ENCODE measurements at places on chromosomes 2 and 18. TPM values are rescaled to one million over a fixed set of nuclear protein-coding genes. Genes with fewer than 3 reads are reported as not detected.
A peak's percentile ranks its signal among the peaks of the same experiment; 100 is the strongest.

- no peak for DNase-seq
These were observed 151.6 kb upstream of the CAPN13 start for GRCh38 chr2:30958918-30959265.

Gene ARHGEF4
- total RNA-seq: 30.5 TPM

GRCh38 chr2:119513832-119514231 is 10.5 kb downstream of the SCTR start:
- no peak for DNase-seq

Gene CROCC2
- not detected for total RNA-seq

Gene CYP26B1
- 3.9 TPM for total RNA-seq

DNA sequence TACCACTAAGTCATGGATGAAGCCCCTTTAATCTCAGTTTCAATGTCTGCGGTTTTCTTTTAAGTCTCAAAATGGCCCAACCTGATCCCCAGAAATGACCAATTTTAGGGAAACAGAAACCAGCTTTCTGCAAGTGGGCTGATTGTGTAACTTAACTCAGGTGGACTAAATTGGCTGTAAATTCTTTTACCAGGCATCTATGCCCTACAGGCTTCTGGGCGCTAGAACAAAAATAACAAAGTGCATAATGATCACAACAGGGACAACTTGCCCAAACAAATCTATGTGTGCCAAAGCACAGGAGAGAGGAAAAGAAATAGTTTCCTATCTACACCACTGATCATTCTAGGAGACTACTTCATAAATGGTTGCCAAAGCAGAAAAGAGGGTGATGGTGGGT is 112.3 kb upstream of the SETBP1 start:
- no peak for DNase-seq

Gene RRM2
- total RNA-seq: 229 TPM

DNA sequence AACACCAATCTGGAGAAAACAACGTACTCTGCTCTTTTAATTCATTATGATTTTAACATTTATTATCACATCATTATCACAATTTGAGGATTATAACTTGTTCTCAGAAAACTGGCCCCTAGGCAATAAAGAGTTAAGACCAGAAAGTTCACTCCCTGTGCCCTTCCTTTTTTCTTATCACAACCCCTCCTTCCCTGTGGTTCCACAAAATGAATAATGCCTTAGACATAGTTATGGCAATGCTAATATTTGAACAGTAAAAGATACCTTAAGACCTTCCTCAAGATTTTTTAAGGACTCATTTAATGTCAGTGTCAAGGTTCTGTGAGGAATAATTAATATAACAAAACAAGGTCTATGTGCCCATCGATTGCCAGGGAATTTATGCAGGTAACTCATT is 596.2 kb downstream of the ARHGAP15 start:
- DNase-seq: peak; percentile 49

DNA sequence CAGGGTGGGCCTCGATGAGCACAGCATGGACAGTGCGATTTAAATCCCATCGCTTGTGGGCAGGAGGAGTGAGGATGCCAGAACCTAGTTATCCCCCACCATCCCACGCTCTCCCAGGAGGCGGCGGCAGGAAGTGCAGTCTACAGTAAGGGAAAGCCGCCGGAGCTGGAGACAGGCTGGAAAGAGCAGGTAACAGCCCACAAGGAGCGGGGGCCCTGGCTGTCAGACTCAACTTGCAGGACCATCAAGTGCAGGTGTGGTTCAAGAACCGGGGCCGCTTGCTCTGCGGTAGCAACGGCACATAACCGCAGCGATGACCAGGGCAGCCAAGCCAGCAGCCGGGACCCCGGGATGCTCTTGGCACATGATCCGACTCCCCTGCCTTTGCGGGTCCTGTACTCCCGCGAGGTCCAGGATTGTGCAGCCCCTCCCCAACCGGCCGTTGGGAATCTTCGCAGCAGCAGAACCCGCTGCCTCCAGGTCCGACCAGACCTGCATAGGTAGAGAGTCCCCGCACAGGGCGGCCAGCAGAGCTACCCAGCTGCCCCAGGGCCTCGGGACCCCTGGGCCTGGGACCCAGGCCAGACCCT is 82.1 kb downstream of the BIN1 start:
- no peak for DNase-seq

Gene CTAGE1
- not detected for total RNA-seq

DNA sequence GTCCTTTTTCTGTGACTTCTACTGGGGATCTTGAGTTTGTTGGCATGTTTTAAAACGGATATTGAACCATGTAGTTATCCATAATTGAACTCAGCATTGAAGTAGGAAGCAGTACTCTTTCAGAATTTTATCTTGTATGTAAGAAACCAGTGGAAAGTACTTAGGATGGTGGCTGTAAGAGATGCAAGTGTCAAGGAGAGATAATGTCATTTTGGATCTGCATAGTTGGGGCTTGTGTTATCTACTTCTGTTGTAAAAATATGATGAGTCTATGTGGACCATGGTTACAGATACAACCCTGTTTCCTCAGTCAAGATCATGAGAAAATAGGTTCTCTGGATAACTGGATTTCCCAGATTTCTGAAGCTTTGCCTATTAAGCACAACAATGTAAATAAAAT is 113.7 kb downstream of the NAB1 start:
- no peak for DNase-seq

- DNase-seq: no peak
These were observed 151.4 kb upstream of the SIX3 start for GRCh38 chr2:44789971-44790721.

DNA sequence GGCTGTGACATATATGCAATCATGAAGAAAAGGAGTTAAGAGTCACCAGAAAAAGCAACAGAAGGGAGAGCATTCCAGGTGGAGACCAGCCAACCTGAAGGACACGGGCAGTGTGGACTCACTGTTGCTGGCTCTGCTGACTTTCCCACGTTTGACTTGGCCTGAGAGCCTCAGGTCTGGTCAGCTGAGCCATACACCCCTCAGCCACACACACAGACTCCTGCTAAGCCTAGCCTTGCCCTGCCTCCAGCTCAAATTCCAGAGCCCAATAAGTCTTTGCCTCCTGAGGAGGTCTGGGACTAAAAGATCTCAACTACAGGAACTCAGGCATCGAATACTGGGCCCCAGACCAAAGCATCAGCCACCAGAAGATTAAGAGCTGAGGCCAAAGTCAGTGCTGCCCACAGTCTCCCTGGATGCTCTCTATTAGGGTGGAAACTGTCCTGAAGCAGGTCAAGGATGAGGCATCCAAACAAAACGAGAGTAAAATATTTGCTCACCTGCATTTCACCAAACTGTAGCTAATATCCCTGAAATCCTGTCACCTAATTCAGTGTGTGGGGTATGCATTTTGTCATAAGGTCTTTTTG is 23.3 kb downstream of the CACNB4 start:
- DNase-seq: no peak

Gene UCN
- 0.52 TPM for total RNA-seq

Gene PUM2
- 25.3 TPM for total RNA-seq

DNA sequence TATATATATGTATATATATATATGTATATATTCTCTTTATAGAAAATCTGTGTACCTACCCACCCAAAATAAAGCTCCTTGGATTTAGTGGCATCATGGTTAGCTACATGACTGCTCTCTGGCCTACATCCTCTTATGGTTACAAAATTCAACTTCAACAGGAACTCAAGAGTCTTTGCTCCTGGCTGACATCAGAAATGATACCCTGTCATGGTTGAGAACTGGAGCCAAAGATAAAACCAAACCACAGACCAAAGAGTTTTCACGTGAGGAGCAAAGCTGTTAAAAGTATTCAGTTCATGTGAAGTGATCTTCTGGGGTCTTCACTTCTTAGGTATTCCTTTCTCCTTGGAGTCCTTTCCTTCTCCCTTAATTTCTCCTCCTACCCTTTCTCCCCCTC is 476.3 kb downstream of the SOX11 start:
- DNase-seq: no peak

Gene DCDC2C
- not detected for total RNA-seq

DNA sequence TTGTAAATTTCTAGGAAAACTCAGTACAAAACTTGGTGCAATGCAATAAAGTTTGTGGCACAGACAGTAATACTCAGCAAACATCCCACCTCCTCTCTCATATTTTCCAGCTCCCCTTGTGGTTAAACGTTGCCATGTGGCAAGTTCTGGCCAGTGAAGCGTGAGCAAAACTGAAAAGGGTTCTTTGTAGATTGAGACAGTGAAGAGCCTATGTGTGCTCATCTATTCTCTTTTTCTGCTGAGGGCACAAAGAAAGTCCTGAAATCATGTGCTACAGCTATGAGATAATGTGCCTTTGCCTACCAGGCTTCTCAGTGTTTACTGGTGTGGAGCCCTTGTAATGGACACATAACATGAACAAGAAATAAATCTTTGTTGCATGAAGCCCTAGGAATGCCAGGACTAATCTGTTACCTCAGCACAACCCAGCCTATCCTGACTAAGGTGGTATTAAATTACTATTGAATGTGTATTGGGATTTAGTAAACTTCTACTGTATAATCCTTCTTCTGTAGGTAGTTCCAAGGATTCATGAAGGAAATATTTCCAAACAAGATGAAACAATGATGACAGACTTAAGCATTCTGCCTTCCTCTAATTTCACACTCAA is 13.0 kb upstream of the TYMS start:
- peak; percentile 54 for DNase-seq

- DNase-seq: peak; percentile 74
These were observed 9.7 kb downstream of the IL1RN start for GRCh38 chr2:113136828-113137775.

All from PC-3 (cell line).